ENCODE measurements at places on chromosomes 3 and 15.

GRCh38 chr15:62360332-62361097, 195.4 kb upstream of the C2CD4B start:
- no peak for DNase-seq

- DNase-seq = no peak
Measured at GRCh38 chr15:64166102-64166890, 3.5 kb upstream of the PPIB start.

- no peak for DNase-seq
Measured at GRCh38 chr3:44061961-44062360, 179.7 kb upstream of the TOPAZ1 start.

DNA sequence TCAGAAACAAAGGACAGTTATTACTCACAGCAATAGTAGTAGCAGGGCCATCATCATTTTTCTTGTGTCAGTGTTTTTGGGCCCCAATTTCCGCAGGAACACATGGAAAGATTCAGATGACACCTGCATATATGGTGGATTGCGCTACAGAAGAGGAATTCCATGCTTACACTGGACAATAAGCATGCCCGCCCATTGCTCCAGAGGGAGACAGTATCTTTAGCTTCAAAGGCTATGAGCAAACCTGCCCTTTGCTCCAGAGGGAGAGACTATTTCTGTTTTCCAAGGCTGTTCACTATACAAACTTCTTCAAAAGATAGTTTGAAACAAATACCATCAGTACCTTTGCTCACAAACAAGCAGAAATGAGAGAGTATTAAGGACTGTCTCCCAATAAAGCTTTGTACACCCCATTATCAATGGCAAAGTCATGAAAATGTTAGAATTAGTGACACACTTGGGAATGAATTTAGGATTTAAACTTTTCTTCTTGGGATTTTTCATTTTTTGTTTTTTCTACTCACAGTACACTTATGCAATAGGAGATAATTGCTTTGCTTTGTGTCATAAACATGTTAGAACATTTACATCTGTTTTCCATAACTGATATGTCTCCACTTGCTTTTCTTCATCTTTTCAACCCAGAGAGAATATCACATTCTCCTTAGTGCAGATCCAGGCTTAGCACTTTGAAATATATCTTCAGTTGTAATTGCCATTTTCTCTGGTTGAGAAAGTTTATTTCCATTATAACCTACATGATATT, 564.5 kb upstream of the ZNF717 start:
- DNase-seq = no peak

GRCh38 chr3:40780925-40781406, 256.2 kb downstream of the ZNF621 start:
- DNase-seq = peak; percentile 26
